ENCODE measurements at places on chromosomes 7 and 10.

GRCh38 chr10:121440461-121440860, 157.8 kb downstream of the FGFR2 start:
- DNase-seq: no peak

DNA sequence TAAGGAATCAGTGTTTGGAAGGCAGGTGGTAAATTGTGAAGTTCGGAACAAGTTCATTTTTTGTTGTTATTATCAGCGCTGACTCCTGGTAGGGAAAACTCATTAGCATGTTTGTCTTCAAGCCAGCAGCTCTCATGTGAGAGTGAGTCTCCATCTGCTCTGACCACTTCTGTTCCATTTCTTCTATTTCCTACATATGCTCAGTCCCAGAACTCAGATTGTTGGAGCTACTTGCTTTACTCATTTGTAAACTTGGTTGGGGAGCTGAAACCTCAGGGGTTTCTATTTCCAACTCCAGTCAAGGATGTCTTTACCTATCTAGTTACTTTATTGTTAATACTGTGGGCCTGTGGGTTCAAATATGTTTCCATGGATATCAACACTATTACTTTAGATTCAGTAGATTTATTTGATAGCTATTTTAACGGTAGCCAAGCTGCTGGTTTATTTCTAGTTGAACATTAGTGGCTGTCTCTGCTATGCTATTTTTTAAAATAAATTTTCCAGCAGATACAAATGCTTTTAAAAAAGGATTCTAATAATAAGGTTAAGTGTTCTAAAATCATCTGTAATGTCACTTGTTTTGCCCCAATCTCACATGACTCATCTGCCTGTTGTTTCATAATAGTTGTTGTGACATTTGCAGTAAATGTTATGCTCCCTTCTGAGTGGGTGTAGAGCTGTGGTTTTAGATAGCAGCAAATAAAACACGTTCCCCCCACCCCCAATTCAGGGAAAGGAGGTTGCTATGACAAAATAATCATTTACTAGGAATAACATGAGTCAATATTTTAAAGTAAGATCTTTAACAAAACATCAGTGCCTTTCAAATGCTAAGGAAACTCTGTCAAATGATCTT, 143.3 kb downstream of the HDAC9 start:
- DNase-seq: no peak

GRCh38 chr7:24754906-24755506, 2.3 kb downstream of the GSDME start:
- no peak for DNase-seq

- no peak for DNase-seq
Observed at GRCh38 chr10:77446700-77447099, 190.9 kb downstream of the KCNMA1 start.

DNA sequence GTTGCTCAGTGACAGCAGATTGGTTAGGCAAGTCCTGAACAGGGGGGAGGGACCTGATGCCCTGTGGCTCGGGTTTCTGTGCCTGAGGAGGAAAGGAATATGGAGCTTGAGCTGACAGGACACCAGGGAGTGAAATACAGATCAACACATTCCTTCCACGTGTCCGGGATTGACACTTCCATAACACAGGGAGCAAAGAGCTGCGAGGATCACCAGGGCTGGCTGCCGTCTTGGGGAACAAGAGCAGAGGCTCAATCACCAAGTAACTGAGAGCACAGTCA, 36.7 kb upstream of the EFCAB10 start:
- DNase-seq: no peak

DNA sequence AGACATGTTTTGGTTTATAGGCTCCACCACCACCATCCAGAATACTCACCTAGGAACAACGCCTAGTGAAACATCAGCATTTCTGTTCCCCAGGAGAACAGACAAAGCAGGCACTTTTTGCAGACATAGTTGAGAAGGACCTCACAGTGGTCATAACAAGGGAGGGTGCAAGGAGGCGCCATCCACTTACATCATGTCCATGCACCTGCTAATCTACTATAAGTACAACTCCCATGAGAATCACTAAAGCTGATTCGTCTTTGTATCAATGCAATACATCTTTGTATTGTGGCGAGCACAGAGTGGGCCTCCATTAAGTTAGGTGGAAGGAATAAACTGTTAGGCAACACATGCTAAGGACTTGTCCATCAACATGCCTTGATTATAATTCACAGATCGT, 207.1 kb downstream of the KCNMA1 start:
- no peak for DNase-seq

DNA sequence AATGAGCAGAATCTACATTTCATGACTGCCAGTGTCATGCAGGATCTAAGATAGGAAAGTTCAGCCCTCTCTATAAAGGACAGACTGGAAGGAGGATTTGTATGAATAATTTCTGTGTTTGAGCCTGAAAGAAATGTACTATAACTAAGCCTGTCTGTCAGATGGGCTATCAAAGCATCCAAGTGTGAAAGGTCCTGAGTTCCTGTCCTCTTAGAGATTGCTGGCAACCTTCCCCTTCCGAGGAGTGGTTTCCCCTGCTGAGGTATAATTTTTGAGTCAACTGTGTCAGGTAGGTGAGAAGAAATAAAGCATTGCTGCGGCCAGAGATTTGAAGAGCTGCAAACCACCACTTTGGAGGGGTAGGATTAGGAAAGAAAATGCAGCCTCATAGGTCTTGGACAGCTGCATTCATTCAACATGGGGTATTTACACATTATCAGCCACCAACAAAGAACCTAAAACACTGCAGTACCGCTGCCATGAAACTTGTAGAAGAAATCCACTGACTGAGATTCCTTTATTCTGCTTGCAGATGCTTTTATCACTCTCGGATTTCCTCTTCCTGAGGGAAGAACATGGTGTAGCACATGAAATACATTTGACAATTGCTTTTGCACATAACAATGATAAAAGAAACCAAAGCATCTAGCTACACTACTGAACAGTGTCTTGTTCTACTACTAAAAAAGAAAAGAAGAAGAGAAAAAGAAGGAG, 189.1 kb downstream of the DGKI start:
- DNase-seq: no peak

DNA sequence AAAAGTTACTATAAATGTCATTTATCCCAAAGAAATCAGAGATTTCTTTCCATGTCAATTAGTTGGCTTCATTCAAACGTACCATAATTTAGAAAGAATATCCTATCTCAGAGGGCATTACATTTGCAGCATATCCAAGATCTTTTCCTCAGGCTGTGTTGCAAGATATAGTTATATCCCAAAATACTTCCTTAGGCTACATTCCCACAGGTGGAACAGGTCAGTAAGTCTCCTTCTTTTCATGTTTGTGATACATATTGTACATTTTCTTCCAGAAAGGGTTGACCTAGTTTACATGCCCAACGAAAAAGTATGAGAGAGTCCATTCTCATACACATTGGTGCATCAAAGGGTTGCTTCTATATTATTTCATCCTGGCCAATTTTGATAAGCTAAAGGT, 26.9 kb upstream of the VWA2 start:
- no peak for DNase-seq

GRCh38 chr10:88582806-88583583, at the start of gene RNLS:
RNLS (minus strand) TSS chr10:88583318.
- DNase-seq: peak; percentile 47

GRCh38 chr7:116952635-116953371, 498 bp upstream of the ST7 start:
- DNase-seq: no peak

DNA sequence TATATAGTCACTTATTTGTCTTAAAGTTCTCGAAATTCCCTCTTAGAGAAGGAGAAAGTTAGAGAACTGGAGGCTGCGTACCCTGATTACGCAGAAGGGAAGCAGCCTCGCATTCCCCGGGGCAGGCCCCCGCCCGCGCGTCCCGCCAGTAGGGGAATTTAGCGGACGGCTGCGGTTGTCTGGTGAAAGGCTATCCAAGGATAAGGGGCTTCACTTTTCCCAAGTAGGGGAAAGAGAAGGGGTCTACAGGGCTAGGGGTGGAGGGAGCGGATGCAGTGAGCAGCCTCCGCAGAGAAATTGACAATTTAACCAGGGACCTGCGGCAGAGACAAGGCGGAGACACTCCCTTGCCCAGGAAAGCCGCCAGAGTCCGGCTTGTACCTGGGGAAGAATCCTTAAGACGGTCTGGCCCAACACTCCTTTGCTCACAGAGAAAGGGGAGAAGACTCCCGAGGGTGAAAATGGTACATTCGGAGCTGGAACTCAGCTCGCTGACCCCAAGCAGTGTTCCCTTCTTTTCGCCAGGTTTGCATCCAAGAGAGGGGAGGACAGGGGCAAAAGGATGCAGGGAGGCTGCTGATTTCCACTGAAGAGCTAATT, 994 bp upstream of the MAGI2 start:
- no peak for DNase-seq

- DNase-seq: no peak
Observed at GRCh38 chr7:78134256-78134655, 335.7 kb downstream of the PHTF2 start.

DNA sequence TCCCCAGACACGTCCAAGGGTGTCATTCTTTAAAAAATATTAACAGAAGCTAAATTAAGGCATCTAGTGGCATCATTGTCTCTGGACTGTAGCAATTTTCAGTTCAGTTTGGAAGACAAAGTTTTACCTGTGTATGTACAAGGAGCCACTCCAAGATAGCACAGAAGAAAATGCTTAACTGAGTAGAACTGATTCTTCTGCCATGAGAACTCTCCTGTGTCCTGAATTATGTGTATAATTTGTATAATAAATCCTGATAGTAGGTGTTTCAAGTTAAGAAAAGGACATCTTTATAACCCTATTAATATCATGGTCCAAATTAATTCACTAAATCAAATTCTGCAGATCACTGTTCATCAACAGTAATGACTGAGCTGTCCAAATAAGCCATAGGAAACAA, 1104.0 kb downstream of the XPNPEP1 start:
- no peak for DNase-seq

DNA sequence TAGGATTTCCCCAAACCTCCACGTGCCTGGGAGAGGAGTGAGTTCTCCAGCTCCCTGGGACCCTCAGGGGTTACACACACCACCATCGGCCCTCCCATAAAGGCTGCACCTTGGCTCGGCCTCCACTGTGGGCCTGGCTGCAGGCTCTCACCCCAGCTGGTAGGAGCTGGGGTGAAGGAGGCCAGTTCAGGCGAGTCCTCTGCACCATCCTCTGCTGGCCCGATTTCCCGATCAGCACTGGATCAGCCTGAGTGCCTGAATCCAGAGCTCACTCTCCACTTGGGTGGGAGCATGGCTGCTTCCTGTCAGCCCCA, 115.1 kb upstream of the RET start:
- no peak for DNase-seq

DNA sequence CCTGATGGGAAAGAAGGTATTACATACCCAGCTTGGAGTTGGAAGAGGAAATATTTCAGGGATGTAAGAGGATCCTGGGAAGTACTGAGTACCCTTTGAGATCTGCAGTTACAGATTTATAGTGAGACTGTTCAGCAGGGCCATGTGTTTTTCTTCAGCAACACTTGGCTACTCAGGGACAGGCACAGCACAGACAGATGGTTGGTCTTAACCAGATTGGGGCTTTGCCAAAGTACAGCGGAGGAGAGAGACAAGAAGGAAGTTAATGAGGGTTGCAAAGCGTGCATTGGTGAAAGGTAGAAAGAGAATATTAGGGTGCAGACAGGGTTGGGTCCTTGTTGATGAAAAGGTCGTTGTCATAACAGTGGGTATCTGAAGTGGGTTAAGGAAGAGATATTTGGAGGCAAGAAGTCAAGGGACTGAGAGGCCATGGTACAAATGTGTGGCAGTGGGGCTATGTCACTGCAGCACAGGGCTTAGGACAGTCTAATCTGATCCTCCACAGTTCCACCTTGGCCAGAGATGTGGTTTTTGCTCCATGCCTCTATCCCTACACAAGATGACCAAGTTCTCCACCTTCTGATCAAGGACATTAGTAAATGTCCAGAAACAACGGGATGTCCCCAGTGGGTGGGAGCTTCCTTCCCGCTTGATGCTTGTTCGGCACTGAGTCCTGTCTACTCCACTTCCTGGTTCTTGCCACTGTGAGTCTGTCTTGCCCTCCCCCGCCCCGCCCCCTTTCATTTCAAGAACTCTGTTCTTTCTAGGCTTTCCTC, 18.9 kb upstream of the DNAJC1 start:
- DNase-seq: peak; percentile 34

DNA sequence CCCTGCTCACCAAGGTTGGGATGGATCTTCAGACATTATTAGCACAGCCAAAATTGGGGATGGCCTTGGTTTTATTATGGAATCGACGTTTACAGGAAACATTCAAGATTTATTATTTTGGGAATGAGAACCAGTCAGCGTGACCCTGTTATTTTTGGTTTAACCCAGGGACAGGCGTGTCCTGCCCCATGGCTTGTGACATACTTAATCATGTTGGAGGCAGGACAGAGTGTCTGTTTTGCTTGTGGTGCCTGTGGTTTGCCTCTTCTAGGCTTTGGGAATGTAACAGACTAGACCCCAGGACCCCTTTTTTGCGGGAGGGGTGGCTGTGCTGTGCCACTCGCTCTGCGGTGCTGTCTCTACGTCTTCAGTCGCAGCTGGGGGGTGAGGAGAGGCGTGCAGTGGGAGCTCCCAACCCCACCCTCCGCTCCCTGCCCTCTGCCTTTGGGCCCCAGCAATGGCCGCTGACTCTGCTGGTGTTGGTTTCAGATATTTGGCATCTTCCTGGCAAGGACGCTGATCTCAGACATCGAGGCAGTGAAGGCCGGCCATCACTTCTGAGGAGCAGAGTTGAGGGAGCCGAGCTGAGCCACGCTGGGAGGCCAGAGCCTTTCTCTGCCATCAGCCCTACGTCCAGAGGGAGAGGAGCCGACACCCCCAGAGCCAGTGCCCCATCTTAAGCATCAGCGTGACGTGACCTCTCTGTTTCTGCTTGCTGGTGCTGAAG, 20.1 kb upstream of the SH2D4B start:
- DNase-seq: no peak

- DNase-seq: no peak
Observed at GRCh38 chr10:98255146-98255877, 12.7 kb downstream of the LOXL4 start.

- DNase-seq: no peak
Observed at GRCh38 chr7:102833343-102833742, 79.5 kb upstream of the LRRC17 start.

DNA sequence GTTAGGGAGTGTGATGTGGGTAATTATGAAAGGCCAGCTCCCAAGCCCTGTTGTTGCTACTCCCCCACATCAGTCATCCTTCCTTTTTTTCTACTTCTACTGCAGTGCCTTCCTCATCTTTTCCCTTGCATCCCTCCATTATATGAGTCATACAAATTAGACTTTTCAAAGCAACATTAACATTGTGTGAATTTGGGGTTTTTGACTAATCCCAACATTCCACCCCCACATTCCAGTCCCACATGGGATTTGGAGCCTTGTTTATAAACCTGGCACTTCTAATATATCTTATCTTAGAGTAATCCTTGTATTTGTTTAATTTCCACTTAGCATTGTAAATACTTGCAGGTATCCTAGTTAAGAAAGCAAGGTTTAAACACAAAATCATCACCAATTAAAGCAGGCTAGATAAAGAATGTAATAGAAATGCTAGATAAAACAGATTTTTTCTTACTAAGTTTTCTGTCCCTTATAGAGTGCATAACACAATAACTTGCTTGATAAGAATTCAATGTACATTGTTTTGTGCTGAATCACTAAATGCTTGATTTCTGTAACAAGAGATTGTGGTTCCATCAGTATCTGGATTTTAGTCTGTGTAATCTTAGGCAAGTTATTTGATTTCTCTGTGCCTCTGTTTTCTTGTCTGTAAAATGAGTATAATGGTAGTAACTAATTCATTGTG, 165.8 kb downstream of the CFTR start:
- DNase-seq: no peak

- DNase-seq: no peak
Observed at GRCh38 chr7:43520201-43520600, 62.7 kb upstream of the STK17A start.

Data from activated CD4-positive, alpha-beta T cell treated with anti-CD3 and anti-CD28 coated beads for 24 hours (primary cell).